ENCODE measurements at places on chromosomes 2 and 18.
A peak's percentile ranks its signal among the peaks of the same experiment; 100 is the strongest.

GRCh38 chr2:119366161-119366648 is 429 bp downstream of the C2orf76 start:
- DNase-seq: no peak

GRCh38 chr2:216339456-216340279 is 32.6 kb downstream of the MARCHF4 start:
- peak; percentile 76 for DNase-seq

GRCh38 chr2:62340994-62341484 is 145.1 kb downstream of the B3GNT2 start:
- DNase-seq: no peak

- DNase-seq: peak; percentile 40
Observed at GRCh38 chr2:101823347-101823791, 125.9 kb downstream of the MAP4K4 start.

DNA sequence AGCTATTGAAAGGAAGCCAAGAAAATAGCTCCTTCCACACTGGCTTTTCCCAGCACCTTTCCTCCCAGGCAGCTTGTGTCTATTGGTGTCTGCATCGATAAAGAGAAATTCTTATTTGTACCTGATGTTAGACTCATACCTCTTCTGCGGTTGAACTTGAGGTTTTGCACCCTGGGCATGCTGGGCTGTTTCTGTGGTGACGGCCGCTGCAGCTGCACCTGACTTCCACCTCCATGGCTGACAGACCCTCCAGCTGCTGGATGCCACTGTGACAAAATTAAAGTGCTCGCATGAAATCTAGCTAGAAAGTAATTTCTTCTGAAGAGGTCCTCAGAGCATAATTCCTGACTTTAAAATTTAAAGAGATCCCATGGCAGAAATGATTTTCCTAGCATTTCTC is 6.6 kb downstream of the FECH start:
- no peak for DNase-seq

GRCh38 chr2:50469784-50470183 is 562.1 kb downstream of the NRXN1 start:
- DNase-seq: no peak

- DNase-seq: no peak
Observed at GRCh38 chr18:37986665-37987064, 421.1 kb upstream of the CELF4 start.

DNA sequence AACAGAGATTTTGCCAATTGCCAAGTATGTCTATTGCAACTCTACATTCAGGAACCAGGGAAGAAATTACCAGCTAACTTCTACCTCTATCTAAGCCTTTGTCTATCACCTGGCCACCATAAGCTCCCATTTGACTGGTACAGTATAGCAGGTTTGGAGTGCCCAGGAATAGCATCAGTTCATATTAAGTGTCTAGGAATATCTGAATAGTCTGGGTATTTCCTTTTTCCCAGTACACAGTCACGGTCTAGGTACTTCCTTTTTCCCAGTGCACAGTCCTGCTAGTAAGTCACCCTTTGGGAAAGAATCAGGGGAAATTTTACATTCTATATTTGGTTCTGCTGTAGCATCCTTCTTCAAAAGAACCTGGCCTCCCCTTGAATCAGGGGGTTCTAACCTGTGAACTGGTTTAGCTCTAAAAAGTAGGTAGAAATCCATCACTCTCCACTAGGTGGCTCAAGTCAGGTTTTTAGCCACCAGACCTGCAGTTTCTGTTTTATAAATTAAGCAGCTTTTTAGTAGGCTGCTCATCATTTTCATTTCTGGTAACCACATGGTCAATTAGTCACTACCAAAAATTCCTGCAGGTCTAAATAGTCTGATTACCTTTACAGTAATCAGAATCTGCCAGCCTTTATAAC is 49.3 kb upstream of the DNAJC10 start:
- DNase-seq: no peak

GRCh38 chr18:75041586-75041985 is 167.4 kb downstream of the PTGR3 start:
- DNase-seq: no peak

DNA sequence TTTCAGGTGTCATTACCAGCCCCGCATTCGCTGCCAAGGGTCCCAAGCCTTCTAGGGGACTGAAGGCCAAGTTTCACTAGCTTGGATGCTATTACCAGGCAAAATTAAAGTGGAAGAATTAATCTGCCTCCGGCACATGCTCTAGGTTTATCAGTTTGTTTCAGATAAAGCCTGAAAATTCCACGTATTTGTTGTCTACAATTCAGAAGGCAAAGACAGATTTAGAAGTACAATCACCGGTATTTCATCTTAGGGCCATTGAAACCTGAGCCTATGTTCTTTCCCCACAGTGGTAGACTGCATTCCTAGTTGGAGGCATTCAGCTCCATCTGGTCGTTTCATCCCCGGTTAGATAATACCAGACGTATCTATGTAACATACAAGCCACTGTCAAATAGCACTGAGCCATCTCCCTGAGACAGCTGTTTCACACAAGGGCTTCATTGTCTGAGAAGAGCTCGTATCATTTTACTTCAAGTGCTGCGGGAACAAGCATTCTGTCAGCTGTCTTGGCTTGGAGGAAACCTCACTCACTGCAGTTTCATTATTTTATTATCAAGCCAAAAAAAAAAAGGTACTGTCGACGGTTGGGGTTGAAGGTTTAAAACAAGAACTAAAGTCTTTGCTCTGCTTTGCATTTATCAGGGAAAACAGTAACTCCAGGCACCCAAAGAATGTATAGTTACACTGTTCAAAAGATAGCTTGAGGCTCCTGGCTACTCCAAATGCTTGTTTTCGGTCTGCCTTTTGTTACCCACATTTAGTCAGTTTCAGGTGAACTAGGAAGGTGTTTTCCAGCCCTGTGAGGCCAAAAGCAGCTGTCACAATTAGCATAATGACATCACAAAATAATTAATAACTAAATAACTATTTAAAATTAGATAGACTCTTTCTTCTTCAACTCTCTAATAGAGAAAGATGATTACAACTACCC is 76.7 kb downstream of the TGIF1 start:
- DNase-seq: peak; percentile 62

- DNase-seq: peak; percentile 47
Observed at GRCh38 chr2:189142893-189143759, 36.4 kb downstream of the COL5A2 start.

DNA sequence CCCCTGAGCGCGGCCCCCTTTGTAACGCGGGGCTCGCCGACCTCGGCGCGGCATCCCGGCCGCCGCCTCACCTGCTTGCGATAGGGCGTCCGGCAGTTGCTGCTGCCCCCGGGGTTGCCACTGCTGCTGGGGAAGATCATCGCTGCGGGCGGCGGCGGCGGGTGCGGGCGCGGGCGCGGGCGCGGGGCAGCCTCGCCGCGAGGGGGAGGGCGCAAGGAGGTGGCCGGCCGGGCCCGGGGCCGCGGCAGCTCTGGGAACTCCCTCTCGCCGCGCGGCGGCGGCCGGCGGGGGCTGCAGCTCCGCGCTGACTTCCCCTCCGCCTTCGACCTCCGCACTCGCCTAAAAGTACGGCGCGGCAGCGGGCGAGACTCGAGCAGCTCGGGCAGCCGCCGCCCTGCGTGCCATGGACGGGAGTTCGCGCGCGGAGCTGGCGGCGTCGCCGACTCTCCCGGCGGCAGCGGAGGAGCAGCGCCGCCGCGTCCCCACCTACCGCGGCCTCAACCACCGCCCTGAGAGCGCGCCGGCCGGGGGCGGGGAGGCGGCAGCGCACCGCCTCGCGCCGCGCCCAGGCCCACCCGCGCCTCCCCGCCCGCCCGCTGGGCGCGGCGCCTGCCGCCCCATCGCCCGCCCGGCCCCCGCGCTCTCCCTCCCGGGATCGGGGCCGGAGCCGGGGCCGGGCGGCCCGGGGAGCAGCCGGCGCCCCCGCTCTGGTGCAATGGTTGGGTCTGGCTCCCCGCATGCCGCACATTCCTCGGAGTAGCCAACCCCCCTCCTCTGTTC is 86.0 kb downstream of the RBMS1 start:
- peak; percentile 40 for DNase-seq

DNA sequence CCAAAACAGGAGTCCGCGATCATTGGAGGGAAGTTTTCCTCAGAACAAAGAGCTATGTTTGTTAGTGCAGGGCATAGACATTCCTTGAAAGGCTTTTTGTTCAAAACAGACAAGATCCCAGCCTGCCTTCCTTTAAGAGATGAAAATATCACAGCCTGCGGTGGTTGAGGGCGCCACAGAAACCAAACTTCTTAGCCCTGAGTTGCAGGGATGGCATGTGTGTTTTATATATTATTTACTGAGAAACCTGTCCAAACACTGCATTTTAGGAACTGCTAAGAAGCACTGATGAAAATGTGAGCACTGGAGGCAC is 57.5 kb upstream of the TMEM178A start:
- DNase-seq: no peak

- no peak for DNase-seq
Observed at GRCh38 chr2:172704072-172704936, 31.3 kb upstream of the RAPGEF4 start.

- DNase-seq: peak; percentile 48
Observed at GRCh38 chr2:177031438-177032180, 181.0 kb upstream of the HNRNPA3 start.

GRCh38 chr2:45169339-45170190 is 160.3 kb upstream of the SIX2 start:
- DNase-seq: peak; percentile 39

GRCh38 chr2:121804340-121804739 is 48.9 kb downstream of the TSN start:
- no peak for DNase-seq

DNA sequence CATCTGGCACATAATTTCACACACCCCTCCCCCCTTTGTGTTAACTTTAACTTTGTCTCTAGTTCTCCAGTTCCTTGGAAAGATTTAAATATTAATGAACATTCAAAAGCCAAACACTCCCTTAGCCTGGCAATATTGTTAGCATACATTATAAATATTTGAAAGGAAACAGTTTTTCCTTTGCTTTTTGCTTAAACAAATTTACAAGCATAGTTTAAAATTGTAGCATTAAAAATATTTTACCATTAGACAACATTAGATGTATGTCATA is 113.1 kb upstream of the SLC38A11 start:
- DNase-seq: no peak
